ENCODE measurements at places on chromosomes 1 and 21.

DNA sequence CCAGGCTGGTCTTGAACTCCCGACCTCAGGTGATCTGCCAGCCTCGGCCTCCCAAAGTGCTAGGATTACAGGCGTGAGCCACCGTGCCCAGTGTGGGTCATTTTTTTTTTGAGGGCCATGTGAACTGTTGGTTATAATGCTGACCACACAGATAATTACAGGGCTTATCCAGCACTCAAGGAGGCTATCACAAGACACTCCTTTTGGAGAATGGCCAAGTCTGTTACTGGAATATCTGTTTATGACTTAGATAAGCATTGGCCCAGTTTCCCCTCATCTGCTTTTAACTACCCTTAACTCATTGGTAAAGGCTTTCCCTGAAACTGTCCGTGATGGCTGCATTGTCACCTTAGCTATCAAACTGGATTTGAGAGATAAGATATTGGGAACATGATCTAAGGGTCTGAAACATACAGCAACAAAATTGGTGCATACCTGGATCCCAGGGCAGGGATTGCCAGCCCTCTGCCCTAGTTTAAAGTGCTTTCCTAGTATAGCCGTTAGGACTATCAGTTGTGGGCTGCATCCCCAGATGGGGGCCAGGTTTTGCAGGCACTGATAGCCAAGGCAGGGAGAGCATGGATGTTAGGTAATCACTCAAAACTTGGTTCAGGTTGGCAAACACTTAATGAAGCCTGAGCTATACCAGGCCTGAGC, 15.6 kb downstream of the SZT2 start:
- no peak for DNase-seq

DNA sequence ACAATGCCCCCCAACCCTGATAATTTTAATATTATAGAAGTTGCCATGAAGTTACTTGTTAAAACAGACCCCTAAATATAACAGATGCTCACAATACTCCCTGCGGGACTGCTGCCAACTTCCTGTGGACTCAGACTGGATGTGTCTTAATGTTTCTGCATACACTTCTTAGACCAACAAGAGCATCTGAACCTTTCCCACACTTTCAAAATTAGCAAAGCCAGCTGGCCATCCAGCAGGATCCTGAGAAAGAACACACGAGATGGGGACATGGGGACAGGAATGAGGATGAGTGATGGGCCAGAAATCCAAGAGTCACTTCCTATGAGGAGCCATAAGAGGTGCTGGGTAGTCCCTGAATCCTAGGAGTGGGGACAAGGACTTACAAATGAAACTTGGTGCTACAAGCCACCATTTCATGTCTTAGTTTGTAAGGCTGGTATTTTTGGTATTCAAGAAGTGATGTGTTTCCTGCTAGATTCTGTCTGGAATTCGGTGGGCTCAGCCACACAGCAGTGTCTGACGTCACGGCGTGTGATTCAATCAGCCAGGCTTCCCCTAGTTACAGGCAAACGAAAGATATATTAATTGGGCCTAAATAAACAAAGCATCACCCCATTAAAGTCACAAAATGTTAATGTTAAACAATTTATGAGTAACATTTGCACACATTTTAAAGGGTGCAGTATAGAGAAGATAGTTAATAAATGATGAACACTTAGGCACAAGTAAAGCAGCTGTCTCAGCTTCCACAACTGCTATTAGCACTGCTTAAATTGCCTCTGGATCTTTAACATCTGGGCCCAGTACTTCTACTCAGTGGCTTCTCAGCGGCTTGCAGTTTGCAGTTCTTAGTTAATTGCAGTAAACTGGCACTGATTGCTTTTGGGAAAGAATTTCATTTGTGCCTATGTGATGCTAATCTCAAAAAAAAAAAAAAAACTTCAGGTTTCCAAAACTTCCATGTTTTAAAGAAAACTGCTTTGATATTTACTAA, 41.2 kb upstream of the RGS8 start:
- no peak for DNase-seq

- no peak for DNase-seq
These were observed 15.0 kb downstream of the KRTAP26-1 start for GRCh38 chr21:30305136-30305535.

- peak; percentile 56 for DNase-seq
These were observed 15.9 kb upstream of the SPOCD1 start for GRCh38 chr1:31831397-31832378.

DNA sequence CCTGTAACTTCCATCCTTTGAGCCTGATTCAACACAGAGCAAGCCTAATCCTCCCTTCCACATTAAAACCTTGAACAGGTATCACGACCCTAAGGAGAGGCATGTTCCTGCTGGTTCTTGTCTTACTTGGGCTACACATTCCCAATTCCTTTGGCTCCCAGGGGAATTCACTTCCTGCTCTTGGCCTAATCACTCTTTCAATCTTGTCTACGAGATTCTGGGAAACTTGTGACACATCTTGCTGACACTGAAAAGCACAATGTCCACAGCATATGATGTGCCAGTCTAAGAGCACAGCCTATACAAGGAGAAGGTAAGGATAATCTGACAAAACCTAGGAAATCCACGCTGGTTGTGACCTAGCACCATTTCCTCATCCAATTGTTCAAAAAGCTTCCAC, 163.9 kb downstream of the GABPA start:
- no peak for DNase-seq

GRCh38 chr1:231130544-231130943, 31.3 kb upstream of the TRIM67 start:
- DNase-seq, result no peak

DNA sequence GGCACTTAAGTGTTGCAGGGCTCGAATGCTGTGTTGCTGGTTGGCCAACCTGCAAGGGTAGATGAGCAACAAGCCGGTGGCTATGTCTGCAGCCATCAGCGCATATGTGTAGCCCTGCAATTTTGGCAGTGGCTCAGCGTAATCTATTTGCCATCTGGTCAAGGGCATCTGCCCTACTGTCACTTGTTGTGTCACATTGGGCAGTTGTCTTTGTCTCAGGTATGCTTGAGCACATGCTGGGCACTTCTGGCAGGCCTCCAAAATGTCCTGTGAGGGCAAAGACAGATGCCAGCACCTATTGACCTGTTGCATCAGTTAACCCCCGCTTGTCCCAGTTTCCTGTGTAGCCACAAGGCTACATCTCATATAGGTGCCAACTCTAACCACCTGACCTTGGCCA, 111.8 kb downstream of the GDAP2 start:
- DNase-seq, result no peak

DNA sequence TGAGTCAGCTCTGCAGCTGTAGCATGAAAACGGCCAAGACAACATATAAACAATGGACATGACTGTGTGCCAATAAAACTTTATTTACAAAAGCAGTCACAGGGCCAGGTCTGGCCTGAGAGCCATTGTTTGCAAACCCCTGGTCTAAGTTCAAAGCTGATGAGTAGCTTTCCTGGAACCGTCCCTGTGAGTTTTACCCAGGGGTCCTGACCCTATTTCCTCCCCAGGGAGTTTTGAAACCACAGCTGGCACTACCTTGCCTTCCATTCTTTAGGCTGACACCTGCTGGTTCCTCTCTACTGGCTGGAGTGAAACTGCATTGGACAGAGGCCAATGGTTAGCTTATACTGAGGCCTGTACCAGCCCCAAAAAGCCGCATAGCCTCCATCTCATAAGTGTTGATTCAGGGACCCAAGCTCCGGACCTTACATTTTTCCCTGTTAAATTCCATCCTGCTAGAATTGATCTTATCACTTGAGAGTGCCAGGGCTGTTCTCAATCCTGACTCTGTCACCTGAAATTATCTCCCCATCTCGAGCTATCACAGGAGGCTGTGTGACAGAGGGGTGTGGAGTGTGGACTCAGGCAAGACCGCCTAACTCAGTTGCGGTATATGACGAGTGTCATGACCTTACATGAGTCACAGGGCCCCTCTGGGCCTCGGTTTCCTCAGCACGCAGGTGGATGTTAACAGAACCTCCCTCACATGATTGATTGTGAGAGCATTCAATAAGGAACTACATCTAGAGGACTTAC, 343.6 kb downstream of the NPHP4 start:
- DNase-seq, result no peak

GRCh38 chr1:92583821-92584760, 97.4 kb upstream of the GFI1 start:
- no peak for DNase-seq

DNA sequence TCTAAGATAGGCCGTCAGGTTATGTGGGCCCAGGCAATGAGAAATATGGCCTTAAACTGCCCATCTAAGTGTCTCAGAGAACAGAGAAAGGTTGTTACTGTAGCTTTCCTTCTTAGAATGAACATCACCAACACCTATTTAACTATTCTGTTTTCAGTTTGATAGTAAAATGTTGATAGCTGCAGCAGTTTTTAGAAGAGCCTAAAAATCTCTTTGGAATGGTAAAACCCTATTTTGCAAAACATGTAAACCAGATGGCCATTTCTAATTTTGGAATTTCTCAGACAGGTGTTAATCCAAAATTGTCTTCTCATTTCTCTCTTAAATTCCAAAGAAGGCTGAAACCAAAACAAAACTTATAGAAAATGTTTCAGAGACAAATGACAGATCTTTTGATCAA, 57.5 kb downstream of the DIPK1A start:
- no peak for DNase-seq

DNA sequence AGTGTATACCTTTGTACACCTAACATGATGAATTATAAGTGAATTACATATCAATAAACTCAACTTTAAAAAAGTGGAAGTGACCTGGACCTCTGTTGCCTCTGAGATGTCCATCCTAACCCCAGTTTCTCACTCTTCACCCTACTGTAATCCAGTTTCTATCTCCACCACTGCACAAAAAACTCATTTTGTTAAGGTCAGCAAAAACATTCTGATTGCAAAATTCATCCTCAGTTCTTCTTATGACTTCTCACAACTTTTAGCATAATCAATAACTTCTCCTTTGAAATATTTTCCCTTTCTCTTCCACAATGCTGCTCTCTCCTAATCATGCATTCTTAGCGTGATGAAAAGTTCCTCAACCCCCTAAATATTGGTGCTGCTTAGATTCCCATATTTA, 129.8 kb downstream of the CRB1 start:
- no peak for DNase-seq

- DNase-seq, result no peak
These were observed 137.9 kb upstream of the UBE2U start for GRCh38 chr1:64065571-64065970.

DNA sequence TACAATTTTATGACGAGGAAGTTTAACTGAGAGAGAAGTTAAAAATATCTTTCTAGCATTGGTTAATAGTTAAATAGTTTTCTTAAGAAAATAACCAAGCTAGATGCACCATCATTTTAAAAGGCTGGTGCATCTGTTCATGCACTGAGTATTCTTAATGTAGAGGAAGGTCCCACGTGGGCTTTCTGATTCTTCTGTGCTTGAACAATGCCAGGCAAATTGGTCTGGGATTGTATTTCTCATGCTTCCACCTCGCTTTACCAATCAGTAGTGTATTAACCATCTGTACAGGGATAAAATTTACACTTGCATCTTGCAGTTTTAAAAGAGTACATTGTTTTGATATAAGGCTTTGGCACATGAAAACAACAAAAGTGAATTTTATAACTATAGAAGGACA, 47.4 kb upstream of the MTF2 start:
- DNase-seq, result no peak

- no peak for DNase-seq
These were observed 31.7 kb downstream of the SLC19A1 start for GRCh38 chr21:45510466-45510955.

- peak; percentile 61 for DNase-seq
These were observed 108.2 kb downstream of the CDC7 start for GRCh38 chr1:91608876-91609275.

DNA sequence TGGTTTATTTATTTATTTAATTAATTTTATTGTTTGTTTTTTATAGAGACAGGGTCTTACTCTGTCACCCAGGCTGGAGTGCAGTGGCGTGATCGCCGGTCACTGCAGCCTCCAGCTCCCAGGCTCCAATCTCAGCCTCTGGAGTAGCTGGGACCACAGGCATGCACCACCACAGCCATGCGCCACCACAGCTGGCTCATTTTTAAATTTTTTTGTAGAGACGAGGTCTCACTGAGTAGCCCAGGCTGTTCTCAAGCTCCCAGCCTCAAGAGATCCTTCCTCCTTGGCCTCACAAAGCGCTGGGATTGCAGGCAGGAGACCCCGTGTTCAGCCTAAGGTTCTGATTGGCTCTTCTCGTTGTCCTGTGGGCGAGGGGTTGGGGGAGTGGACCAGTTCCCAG, 22.1 kb downstream of the UMODL1 start:
- DNase-seq, result no peak

DNA sequence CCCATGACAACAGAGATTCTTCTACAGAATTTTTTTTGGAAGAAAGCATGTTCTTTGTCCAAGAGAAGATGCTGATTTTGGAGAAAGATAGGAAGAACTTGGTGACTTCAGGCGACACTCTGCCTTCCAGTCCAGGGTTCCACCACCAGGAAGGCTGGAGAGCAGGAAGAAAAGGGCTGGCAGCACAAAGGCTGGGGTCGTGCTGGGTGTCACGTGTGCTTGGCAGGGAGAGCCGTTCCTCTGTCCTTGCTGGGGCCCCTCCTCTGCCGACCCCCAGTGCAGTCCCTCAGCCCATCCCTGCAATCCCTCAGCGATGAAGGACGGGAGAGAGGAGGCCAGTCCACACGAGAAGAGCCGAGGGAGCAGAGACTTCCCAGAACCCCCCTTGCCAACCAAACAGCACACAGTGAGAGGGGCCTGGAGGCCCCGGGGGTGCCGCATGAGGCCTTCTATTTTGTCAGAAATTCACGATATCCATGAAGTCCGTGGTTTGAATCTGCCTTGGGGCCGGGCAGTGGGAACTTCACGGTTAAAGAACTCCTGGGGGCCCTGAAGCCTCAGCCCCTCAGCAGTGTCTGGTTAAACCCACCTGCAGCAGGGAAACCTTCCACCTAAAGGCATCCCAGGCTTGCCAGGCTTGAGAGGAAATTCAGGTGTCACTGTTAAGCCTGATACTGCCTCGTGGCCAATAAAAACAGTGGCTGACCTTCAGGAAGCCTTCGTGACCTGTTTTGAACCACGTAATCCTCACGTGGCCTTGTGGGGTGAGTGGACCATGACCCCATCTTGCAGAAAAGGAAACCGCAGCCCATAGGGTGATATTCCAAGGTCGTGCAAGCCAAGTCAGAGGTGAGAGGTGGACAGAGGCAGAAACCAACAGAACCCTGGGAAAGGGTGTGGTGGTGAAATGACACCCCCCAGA, 3.4 kb downstream of the KRTAP10-12 start:
- DNase-seq, result no peak

- DNase-seq, result no peak
These were observed 163.0 kb upstream of the DAB1 start for GRCh38 chr1:57586842-57587241.

DNA sequence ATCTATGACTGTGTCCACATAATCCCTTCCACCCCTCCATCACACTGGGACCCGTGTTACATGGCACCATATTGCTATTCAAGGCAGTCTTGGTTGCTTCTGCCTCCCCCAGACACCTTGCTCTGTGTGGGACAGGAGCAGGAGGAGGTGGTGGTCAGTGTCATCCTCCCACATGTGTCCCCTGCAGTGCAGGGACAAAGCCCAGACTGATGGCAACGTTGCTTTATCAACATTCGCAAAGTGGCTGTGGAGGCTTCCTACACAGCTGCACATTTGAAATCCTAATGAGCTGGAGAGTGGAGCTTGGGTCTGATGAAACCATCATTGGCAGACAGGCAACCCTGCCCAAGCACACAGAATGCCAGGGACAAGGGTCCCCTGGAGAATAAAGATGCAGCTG, 26.2 kb downstream of the TRIM67 start:
- DNase-seq, result no peak

- no peak for DNase-seq
These were observed 114.3 kb downstream of the TGFB2 start for GRCh38 chr1:218459450-218459849.

Data from GM04503 (cell line).